ENCODE measurements at places on chromosomes 5 and 9.

DNA sequence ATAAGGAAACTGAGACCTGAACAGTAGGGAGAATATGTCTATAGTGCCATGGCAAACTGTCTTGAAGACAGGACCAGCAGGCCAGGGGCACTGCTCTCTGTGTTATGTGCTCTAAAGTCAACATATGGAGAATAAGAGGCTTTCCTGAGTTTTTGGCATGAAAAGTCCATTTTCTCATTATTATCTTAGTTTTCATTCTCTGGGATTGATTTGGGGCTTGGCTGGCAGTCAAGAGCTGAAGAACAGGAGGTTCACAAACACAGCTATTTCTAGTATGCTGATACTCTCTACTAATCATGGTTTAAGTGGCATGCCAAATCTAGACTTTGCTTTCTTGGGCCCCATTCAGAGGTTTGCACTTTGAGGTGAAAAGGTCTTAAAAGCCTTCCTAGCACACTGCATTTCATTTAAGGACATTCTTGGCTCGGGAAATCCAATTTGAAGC lies 404.4 kb downstream of the ZNF608 start:
- no peak for DNase-seq

- DNase-seq, result no peak
Measured at GRCh38 chr9:106284296-106284695, 578.7 kb upstream of the ZNF462 start.

DNA sequence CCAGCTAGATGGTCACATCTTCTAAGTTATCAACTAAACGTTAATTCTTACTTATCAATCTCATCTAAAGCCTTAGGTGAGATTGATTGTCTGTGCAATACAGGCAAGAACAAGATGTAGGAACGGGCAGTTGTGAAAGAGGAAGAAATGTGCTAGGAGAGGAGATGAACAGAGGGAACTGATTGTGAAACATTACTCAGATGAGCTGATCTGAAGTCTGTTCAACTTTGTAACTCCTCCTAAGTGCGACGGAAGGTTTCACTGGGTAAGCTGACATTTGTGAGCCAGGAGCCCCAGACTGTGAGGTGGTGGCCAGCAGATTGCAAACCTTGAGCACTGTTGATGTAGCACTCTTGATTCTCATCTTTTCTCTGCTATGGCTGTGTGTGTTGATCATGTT lies 204.1 kb downstream of the CD180 start:
- no peak for DNase-seq

- DNase-seq, result no peak
Measured at GRCh38 chr5:112485934-112486355, 66.9 kb upstream of the EPB41L4A start.

DNA sequence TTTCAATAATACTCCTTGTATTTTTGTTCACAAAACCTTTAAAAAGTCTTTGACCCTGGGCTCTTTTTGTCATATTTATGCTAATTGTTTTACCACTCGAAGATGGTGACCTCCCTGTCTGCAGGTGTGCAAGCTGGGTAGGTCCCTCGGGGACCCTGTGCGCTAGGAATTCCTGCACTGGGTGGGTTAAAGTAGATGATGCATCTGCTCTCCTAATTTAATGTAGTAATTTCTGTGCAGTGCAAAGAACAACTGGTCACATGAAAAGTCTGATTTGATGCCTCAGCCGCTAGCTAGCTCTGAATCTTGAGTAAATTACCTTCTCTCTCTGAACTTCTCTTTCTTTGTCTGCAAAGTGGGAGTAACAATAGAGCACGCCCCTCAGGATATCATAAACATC lies 139.1 kb upstream of the OTULINL start:
- DNase-seq, result no peak

- no peak for DNase-seq
Measured at GRCh38 chr5:157475432-157475831, 15.4 kb downstream of the NIPAL4 start.

DNA sequence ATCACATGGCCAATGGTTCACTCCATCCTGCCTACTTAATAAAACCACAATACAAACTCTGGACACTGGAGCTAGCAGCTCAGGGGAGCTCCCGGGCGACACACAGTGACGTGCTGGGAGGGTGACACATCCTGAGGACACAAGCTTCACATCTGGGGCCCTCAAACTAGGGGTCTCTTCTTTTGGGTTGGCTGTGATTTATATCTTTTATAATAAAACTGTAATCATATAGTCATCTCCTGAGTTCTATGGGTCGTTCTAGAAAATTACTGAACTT lies 12.1 kb upstream of the MAPK9 start:
- DNase-seq, result no peak

GRCh38 chr5:7250611-7251010 lies 145.3 kb upstream of the ADCY2 start:
- DNase-seq, result no peak

GRCh38 chr5:79697222-79698170 lies 7.9 kb downstream of the CMYA5 start:
- DNase-seq, result no peak

DNA sequence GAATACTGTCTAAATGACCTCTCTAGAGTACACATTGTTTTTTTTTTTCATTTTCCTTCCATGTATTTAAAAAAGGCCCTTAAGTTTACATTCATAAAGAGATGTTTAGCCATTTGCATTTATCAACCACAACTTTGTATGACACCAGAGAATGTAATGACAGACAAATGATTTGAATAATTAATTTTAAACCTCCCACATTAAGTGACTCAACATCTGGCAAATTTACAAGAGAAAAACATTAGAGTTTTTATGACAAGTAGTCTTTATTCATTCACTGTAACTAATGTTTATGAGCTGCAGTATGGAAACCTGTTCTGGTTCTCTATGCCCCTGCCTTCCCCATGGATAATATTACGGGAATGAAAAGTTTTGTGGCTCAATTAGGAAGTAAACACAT lies 1093.8 kb upstream of the CDH9 start:
- no peak for DNase-seq

- no peak for DNase-seq
Measured at GRCh38 chr5:17309462-17309861, 92.0 kb downstream of the BASP1 start.

DNA sequence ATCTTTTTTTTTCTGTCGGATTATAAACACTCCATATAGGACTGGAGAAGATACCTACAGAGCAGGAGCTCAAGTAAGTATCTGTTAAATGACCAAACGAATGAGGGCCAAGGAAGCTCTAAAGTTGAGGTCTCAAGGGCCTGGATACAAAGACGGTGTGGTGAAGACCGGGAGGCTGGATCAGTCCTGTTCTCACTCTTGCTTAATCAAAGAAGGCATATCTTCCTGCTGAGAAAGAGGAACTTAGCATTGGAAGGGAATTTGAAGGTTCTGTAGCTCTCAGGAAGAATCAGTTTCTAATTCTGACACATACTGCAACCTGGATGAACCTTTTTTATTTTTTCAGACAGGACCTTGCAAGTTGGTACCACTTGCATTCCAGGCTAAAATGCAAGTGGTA lies 28.3 kb upstream of the PAX5 start:
- no peak for DNase-seq

DNA sequence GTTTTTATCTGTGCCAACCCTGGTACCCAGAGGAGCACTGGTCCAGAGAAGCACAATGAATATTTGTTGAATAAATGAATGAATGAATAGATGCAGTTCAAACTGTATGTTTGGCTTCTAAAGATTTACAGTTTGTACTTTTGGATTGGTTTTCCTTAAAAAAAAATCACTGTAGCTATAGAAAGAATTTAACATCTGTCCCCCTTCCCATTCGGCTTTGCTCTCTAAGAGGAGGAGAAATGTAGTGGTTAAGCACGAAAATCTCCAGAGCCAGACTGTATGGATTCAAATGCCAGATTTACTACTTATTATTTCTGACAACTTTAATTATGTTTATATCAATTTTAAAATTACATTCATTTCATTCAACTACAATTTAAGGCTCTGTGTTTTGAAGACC lies 98.8 kb upstream of the MAMDC2 start:
- DNase-seq, result no peak
